ENCODE measurements at places on chromosomes 5 and 9.

GRCh38 chr5:41893074-41893851 is 10.9 kb upstream of the RIMOC1 start:
- no peak for DNase-seq

DNA sequence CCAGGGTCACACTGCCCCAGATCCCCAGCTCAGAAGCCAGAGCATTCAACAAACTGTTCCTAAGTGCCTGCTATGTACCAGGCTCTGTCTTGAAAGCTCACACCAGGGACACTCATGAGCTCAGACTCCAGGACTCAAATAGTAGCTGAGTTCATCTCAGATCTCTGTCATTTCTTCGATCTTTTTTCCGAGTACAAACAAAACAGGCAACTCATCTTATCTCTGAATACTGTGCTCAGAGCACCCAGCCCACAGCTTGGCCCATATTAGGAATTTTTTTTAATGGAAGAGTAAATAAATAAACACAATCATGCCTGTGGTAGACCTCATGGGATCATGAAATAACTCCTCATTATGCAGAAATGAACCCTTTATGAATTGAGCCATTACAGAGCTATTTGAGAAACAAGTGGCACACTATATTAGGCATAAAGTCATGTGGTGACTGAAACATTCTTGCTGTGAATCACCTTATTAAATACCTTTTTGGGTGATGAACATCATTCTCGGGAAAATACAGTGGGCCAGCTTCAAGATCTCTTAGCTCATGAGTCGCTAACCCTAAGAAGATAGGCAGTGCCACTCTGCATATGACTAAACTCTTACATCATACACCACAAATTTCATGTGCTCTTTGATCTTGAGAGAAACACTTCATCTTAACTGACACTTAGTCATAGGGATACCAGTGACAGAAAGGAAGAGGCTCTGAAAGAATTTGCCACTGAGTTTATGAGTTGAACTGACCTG is 9.9 kb downstream of the SH3RF2 start:
- peak; percentile 40 for DNase-seq

DNA sequence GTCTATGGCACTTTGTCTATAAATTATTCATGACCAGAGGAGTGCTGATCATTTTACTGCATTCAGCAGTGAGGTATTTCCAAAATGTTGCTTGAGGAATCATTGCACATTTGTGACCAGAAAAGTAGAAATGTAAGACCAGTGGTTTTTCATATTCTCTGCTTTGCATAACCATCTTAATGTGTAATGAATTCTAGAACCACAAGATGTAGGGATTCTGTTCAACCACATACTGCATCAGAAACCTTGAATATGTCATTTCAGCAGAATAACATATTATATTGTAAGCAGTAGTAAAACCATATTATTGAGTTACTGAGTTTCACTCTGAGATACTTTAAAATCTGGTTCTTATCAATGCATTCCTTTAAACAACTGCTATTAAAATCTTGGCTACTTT is 1243.4 kb downstream of the MAT2B start:
- no peak for DNase-seq

DNA sequence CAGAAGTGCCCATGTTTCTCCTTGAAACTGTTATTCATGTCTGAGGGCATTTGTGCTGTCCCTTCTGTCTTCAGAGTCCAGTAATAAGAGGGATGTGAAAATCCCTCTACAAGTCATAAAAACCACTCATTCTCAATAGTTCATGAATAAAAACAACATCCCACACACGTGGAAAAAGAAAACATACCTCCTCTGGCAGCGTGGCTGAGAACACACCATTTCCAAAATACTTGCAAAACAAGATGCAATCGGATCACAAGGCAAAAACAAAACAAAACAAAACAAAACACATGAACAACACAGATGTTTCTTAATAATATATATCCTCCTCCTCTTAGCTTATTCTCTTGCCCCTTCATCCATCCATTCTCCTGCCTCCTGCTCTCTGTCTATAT is 71.0 kb upstream of the EQTN start:
- DNase-seq, result no peak

GRCh38 chr9:4725706-4726442 is 15.1 kb downstream of the AK3 start:
- no peak for DNase-seq

- no peak for DNase-seq
These were observed 62.8 kb downstream of the SHOC1 start for GRCh38 chr9:111731928-111732327.

DNA sequence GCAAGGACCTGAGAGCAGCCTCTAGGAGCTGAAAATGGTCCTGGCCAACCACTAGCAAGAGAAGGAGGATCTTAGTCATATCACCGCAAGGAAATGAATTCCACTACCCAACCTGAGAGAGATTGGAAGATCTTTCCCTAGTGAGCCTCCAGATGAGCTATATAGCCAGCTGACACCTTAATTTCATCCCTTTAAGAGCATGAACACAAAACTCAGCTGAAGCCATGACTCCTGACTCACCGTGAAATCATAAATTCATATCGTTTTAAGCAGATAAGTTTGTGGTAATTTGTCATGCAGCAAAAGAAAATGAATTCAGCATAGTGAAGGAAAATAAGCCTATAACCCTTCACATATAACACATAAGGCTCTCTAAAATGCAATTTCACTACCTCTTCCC is 23.5 kb downstream of the MAPKAP1 start:
- DNase-seq, result no peak
